ENCODE measurements at places on chromosomes 16 and 17. TPM values are rescaled to one million over a fixed set of nuclear protein-coding genes. Genes with fewer than 3 reads are reported as not detected.

CDC6 gene
- 2.4 TPM for total RNA-seq

DNA sequence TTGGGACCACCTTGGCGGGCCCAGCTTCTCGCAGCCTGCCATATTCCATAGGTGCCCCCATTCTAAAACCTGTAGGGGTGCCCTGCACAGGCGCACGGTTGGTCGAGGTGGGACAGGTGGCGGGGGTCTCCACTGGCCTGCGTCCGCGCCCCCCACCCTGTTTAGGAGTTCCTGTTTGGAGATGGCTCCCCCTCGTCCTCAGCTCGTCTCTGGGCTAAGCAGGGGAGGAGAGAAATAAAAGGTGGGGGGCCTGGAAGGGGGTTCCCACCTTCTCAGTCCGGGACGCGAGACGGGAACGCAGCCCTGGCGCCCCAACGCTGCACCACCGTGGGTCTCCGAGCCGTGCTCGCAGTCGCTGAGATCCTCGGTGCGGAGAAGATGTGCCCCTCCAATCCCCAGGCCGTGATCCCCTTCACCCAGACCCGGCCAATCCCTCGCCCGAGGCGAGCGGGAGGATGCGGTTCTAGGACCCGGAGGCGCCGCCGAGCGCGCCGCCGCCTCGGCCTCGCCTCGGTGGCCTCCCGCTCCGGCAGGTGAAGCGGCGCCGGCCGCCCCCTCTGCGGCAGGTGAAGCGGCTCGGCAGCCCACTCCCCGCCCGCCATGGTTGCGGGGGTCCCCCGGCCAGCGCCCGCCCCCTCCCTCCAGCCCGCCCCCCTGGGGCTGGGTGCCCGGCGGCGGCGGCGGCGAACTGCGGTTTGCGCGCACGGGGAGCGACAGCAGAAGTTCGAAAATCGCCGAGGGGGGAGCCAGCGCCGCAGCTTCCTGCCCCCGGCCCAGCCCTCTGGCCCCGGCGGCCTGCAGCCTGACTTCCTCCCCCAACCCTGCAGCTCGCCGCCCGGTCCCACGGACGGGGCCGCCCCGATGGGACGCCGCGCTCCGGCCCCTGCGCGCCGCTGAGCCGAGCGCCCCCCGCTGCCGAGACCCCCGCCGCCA, at the start of gene FMNL1:
Gene FMNL1, plus strand, starts transcription at position 805 of the 933 bp plus-strand sequence. CDS start 240 bp downstream, outside the sequence.
- DNase-seq: no peak

DNA sequence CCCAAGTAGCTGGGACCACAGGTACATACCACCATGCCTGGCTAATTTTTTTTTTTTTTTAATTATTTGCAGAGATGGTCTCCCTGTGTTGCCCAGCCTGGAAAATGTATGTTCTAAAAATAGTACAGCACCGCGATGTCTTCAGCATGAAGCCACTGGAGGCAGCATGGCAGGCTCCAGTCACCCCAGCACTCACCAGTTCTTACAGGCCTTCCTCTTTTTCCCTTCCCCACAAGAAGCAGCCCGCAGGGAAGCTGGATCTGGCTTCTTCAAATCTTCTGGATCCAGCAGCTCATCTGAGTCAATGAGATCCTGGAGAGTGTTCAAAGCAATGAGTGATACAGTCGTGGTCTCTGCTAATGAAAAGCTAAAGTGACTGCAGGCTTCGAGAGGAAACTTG, 16.2 kb downstream of the CIAPIN1 start:
- DNase-seq: no peak

CLEC3A gene
- total RNA-seq: not detected

- no peak for DNase-seq
Measured at GRCh38 chr16:82728901-82729300, 102.1 kb downstream of the CDH13 start.

Data from mesenteric fat pad (tissue), 1 donor.